ENCODE measurements at places on chromosomes 4 and X.

GRCh38 chr4:7237873-7238272 lies 45.5 kb downstream of the SORCS2 start:
- DNase-seq, result no peak

DNA sequence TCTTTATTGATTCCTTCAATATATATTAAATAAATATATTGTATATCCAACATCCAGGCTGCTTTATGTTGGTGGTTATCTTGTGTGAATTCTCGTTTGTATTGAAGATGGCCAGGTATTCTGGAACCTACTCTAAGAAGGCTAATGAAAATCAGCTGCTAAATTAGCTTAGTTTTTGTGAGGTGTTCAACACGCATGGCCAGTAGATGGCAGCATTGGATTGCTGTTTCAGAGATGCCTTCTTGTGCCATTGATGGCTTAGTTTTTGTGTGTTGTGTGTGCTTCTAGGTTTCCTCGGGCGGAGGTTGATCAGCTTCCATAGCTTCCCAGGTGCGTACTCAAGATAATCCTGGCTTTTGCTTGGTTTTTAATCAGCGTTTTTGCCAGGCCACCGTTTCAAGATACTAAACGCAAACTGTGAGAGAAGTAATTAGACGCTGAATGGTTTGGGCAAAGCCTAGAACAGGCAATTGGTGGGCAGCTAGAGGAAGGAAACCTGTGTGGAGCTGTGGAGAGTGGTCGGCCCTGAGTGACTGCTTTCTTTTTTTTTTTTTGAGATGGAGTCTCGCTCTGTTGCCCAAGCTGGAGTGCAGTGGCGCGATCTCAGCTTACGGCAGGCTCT lies 15.1 kb downstream of the NOCT start:
- DNase-seq, result peak; percentile 79

- DNase-seq, result no peak
These were observed 564.7 kb upstream of the ACTRT1 start for GRCh38 chrX:128616933-128617332.

DNA sequence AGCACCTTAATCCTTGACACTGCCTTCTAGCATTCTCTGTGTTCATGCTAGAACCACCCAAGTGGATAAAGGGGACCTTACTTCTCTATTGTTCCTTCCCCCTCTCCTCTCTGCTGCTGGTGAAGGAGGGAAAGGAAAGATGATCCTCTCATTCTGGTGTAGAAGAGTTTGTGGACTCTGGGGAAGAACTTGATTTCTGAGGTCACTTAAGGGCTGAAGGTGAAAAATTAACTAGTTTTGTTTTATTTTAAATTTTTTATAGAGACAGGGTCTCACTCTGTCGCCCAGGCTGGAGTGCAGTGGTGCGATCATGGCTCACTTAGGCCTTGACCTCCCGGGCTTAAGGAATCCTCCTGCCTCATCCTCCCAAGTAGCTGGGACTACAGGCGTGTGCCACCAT lies 29.8 kb downstream of the SMS start:
- DNase-seq, result no peak

DNA sequence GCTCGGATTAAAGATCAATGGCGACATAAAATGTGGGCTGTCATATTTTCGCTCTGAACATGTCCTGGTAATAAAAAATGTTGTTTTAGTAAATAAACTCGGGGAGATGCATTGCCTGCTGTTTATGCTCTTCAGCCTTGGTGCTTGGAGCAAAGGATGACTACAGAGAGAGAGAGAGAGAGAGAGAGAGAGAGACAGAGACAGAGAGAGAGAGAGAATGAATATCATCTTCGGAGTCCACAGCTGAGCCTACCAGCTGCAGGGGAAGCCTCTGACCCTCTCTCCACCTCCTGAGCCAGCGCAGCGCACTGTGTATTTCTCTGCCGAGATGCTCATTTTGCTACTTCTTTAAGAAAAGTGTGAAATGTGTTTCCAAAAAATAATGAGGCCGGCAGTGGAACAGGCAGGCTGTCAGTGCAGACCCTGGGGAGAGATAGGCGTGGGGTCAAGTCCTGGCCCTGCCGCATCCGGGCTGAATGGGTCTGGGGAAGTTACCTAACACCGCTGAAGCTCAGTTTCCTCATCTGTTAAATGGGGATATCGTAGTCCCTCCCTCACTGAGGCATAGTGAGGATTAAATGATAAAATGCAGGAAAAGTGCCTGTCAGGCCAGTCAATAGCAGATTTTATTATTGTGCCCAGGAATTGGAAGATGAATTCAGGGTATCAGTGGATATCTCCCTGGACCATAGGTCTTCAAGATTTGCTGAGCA lies 58.5 kb upstream of the LGI2 start:
- no peak for DNase-seq
